ENCODE measurements at places on chromosomes 12 and 14. TPM values are rescaled to one million over a fixed set of nuclear protein-coding genes. Genes with fewer than 3 reads are reported as not detected.

DNA sequence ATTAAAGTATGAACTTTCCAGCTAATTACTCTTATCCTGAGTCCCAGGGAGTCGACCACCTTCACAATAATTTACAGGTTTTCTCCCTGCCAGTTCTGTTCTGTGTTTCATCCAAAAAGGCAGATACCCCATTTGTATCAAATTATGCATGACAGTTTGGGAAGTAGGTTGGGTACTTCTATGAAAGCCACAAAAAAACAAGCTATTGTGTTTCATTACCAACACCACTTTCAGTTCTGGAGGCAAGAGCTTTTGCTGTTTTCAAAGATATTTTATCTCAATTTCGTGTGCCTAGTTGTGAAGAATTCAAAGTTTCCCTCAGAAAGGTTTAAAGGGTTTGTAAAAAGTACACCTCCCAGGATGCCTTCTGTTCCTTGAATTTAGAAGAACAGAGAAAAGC, 557.4 kb downstream of the FLRT2 start:
- no peak for DNase-seq

GRCh38 chr14:92470215-92470614, 43.4 kb upstream of the RIN3 start:
- no peak for DNase-seq

- no peak for DNase-seq
Measured at GRCh38 chr14:86027144-86027543, 497.2 kb downstream of the FLRT2 start.

Gene EML5
- total RNA-seq = 0.19 TPM

Gene KCNA5
- not detected for total RNA-seq

Gene KRT84
- total RNA-seq = not detected

Gene PRH2
- total RNA-seq = not detected

- no peak for DNase-seq
Measured at GRCh38 chr12:30930641-30931040, 4.1 kb downstream of the TSPAN11 start.

DNA sequence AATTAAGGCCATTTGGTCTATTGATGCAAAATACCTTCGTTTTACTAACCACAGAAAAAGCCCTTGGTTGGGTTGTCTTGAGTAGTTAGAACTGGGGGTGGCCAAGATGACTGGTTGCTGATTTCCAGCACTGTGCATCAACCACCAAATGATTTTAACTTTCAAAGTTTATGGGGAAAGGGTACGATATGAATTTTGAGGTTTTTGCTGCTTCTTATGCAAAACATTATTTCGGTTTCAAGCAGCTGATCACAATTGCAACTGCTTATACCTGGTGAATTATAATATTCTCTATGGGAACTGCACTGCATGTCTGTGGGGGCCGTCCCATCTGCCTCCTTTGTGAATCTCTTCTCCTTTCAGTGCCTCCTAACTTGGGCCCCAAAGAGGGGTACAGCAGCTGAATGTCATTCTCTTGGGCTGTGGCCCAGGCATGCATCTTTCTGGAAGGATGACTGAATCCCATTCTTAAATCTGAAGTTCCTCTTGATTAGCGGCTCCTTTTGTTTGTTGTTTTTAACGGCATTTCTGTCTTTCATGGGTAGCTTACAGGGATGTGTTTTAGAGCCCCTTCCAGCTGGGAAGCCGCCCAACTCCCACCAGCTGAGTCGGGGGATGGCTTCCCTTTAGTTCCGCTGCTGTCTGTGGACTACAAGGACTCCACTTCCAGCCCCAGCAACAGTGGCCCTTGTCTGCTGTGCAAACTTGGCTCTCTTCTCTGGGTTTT, 479.8 kb downstream of the ZFP36L1 start:
- no peak for DNase-seq

GRCh38 chr14:103216857-103217256, 93.6 kb downstream of the TNFAIP2 start:
- DNase-seq = no peak

- no peak for DNase-seq
Measured at GRCh38 chr12:1069846-1070245, 78.8 kb downstream of the ERC1 start.

GRCh38 chr12:54465857-54466523, 7.4 kb downstream of the GTSF1 start:
- DNase-seq = no peak

DNA sequence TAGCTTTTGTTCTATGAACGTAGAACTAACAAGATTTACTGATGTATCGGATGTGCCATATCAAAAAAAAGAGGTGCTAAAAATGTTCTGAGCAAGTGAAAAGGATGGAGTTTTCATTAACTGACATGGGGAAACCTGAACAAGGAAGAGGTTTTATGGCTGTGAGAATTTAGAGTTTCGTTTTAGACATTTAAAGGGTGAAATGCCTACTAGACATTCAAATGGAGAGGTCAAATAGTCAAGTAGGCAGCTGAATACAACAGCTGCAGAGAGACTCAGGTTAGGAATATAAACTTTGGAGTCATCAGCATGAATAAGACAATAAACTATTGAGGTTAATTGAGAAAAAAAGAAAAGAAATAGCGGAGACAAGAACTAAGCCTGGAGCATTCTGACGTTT, 364.9 kb upstream of the GARIN6 start:
- DNase-seq = no peak

DNA sequence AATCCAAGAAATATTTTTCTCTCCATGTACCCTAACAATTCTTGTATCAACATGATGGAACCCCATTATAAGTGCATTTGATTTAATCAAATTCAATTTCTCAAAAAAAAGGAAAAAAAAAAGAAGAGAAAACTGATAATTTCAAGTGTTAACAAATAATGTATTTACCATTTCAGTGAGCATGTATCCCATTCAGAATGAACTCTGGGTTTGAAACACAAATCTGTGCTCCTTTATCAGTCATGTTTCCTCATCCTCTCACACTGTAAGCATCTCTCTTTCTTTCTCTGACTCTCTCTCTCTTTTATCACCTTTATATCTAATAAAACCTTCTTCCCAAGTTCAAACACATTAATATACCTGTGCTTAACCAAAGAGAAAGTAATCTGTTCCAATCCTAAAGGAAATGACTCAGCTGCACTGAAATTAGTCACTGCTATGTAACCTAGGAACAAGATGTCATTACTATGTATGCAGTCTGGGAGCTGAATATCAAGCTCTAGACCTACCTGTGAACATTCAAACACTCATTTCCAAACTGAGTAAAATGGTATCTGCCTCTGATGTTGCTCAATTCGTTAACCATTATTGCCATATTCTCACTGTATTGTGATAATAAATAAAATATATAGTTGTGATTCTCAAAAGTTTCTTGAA, 135.0 kb upstream of the LRIG3 start:
- no peak for DNase-seq

Gene AQP2
- total RNA-seq = not detected
